ENCODE measurements at places on chromosomes 4 and X.

- DNase-seq: no peak
Measured at GRCh38 chr4:147928400-147928799, 196.5 kb downstream of the ARHGAP10 start.

GRCh38 chr4:39205476-39205875, 23.1 kb downstream of the WDR19 start:
- DNase-seq: no peak

DNA sequence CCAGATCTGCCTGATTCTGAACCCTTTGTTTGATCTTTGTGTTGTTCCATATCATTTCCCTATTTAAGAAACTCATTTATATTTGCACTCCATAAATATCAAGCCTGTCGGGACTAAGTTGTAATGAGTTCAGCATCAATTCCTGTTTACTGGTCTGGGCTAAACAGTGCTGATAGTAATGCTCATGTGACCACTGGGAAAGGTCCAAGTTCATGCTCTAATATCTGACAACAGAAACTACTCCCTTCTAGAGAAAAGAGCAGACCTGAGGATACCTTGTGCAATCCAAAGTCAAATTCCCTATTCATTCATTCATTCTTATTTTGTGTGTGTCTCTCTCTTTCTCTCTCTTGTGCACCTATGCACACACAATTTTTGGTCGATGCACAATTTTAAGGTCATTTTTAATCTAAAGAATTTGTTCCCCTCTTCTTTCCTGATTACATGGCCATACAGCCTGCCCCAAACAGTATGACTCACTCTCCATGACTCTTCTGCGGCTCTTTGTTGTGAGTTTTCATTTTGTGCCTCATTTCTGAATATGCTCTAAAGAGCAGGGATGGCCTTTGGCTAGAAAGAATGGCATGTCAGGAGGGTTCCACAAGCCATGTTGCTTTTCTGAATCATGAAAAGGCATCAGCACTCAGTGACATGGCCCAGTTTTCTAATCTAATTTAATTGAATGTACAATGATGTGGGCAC, 664.3 kb downstream of the RPA4 start:
- DNase-seq: no peak

DNA sequence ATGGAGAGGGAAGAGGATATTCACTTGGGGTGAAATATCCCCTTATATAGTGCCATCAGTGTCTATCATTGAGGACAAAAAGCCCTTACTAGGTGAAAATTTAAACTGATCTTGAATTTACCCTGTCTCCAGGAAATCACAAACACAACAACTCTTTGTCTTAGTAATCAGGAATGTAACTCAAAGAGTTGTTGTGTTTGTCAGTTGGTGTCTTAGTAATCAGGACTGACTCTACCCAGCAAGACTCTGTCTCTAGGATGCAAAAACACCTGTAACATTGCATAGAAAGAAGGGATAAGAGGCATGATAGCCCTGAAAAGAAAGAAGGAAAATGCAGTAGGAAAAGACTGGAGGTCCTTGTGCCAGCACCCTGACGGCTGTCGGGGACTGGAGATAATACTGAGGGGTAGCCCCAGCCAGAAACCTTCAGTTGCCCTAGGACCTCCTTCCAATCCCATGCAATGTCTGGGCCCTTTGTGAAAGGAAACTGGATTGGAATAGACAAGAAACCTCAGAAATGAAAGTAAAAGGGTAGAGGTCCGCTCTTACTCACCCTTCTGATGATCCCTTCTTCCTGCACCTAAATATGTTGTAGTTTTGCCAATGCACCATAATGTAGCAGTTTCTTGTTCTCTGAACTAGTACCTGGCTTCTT, 45.3 kb downstream of the HMGB2 start:
- no peak for DNase-seq

DNA sequence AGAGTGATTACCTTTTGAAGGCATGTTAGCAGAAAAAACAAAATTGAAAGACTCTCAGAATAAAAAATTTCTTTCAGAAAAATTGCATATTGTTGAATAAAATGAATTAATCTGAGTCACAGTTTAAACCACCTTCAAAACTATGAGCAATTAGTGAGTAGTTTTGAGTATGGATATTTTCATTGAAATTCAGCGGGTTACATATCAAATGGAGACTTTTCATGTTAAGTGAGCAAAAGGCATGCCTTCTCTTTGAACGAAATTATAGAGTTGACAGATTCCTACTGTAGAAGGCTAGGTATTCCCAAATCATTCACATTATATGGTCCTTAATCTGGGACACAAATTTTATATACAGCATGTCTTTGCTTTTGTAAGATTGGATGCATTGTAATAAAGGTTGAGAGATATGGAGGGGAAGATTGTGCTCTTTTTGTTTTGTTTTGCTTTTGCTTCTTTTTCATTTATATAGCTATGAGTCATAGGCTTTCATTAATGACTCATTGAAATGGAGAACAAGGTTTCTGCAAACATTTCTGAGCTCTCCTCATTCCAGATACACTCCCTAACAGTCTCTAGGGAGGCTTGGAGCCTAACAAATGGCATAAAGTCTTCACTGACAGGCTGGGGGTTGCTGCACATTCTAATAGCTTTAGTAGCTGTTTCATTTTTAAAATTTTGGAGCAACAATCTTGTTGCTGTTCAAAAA, 21.6 kb downstream of the PCDH18 start:
- peak; percentile 48 for DNase-seq

GRCh38 chrX:2373615-2374014, 127.2 kb downstream of the DHRSX start:
- DNase-seq: no peak

- DNase-seq: no peak
Measured at GRCh38 chr4:7296661-7297335, 104.5 kb downstream of the SORCS2 start.

DNA sequence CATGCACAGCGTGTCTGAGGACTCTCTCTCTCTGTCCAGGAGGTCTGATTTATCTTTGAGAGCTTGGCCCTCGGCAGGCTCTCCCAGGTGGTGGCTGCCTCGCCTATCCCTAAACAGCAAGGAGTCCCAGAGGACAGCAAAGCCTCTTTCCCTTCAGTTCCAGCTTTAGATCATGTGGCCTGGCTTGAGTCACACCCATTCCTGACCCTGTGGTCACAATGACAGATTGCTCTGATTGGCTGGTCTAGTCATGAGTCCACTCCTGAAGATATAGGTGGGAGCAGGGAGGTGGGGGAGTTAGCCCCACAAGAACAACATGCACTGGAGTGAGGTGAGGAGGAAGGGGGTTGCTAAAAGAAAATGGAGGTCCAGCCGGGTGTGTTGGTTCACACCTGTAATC, 12.1 kb upstream of the PORCN start:
- DNase-seq: no peak

DNA sequence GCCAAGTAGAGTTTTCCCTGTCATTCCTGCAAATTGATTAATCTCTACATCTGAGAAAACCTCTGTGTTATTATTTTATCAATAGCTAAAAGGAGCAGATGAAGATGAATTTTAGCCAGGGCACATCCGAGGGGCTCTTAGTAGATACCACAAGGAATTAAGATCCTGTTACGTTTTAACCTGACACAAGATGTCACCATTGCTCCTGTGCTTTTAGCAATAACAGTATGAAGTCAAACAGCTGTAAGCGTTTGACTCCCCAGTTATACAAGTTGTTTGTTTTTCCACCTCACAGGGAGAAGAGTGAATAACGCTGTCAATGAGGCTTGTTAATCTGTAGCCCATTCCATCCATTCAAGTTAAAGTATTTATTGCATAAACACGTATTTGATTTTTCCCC, 76.0 kb upstream of the AP1S2 start:
- DNase-seq: no peak

All from HEK293T (cell line).